ENCODE measurements at places on chromosomes 5 and 9.
A peak's percentile ranks its signal among the peaks of the same experiment; 100 is the strongest.

- peak; percentile 46 for DNase-seq
Measured at GRCh38 chr5:15521381-15522186, 21.6 kb downstream of the FBXL7 start.

DNA sequence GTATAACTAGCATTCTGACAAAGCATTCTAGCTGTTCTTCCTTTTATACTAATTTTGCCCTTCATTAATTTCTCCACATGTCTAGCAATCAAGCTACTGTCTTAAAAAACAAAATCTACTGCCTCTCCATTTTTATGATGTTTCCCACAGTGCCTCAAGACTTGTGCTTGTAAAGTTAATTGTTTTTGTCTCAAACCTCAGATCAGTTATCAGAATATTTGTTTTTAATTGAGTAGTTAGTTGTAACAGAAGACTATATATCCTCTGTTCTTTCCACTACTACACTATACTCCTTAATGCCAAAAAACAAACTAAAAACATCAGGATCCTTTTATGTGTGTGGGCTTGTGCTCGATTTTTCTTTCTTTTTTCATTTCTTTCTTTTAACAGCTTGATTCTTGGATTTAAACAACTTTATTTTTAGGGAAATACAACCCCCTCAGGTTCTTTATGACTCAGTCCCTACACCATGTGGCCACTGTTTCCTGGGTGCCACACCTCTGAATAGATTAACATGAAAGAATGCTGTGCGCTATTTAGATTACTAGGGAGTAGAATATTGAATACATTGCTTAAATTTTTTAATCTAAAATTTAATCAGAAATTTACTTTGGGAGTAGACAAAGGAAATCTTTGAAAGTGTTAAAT lies 1.2 kb downstream of the ASPN start:
- peak; percentile 42 for DNase-seq

- peak; percentile 81 for DNase-seq
Measured at GRCh38 chr9:101566904-101567724, 27.7 kb downstream of the PPP3R2 start.

GRCh38 chr9:112367465-112367864 lies 12.4 kb upstream of the HSDL2 start:
- no peak for DNase-seq

- no peak for DNase-seq
Measured at GRCh38 chr5:81752644-81752963, 1.7 kb upstream of the SSBP2 start.

GRCh38 chr9:110583237-110583636 lies 3.7 kb upstream of the SVEP1 start:
- DNase-seq = peak; percentile 77

- DNase-seq = peak; percentile 87
Measured at GRCh38 chr5:64811050-64811640, 42.4 kb downstream of the CWC27 start.

GRCh38 chr9:131693651-131694597 lies 46.0 kb downstream of the RAPGEF1 start:
- no peak for DNase-seq

- DNase-seq = no peak
Measured at GRCh38 chr9:2745560-2746380, 28.5 kb downstream of the KCNV2 start.

DNA sequence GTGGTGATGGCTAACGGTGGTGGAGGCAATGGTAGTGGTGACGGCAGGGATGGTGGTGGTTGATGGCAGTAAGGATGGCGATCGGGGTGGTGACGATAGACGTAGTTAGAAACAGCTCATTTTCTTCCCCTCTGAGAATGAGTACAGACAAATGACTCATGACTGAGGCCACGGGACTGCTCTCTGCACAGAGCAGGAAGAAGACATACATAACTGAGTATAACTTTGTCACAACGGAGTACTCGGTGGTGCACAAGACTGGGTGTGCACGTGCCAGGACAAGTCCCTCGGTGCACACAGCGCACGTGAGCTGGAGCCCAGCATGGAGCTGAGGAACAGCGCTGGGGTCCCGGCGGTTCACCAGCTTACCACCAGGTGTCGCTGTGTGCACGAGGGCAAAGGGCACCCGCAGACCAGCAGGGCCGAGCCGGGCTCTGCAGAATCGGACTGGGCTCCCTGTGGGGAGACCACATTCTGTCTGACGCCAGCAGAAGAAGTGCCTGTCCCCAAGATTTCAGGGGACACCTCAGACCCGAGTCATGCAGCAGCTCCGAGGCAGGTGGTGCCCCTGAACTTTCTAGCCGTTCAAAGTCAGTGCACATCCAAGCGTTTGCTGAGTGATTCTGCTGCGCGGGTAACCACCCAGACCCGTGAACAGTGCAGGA lies 188.6 kb downstream of the FSTL4 start:
- DNase-seq = peak; percentile 57

DNA sequence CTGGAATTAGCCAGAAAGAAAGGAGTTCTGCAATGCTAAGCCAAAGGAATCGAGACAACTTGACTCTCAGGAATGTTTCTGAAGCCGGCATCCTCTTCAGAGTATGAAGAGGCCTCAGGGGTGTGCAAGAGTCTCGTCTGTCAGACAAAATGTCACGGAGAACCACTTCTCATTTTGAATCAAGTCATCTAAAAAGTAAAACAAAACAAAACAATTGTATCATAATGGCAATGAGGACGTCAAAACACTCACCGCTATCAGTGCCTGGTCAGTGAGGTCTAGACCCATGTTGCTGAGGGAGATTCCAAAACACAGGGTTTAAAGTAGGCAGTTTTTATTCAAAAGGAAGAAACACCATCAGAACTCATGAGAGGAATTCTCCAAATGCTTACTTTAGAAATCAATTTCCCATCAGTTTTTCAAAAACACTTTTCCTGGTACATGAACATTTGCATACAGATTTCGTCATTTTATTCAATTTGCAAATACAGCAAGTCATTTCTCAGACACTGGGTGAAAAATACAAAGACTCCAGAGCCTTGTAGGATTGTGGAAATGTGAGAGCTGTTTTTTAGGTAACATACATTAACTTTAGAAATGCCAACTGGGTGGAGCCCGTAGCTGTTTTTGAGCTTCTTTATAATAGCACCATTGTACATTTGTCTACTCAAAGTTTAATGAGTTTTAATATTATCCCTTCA lies 89.5 kb upstream of the MAP3K1 start:
- peak; percentile 12 for DNase-seq

DNA sequence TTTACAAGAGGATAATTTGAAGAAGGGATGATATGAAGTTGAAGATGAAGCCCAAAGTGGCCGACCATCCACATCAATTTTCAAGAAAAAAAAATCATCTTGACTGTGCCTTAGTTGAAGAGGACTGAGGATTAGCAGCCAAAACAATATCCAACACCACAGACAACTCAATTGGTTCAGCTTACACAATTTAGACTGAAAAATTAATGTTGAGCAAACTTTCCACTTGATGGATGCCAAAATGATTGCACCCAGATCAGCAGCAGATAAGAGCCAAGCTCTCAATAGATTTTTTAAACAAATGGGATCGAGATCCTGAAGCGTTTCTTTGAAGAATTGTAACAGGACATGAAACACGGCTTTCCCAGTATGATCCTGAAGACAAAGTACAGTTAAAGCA lies 163.2 kb downstream of the GADD45G start:
- no peak for DNase-seq

DNA sequence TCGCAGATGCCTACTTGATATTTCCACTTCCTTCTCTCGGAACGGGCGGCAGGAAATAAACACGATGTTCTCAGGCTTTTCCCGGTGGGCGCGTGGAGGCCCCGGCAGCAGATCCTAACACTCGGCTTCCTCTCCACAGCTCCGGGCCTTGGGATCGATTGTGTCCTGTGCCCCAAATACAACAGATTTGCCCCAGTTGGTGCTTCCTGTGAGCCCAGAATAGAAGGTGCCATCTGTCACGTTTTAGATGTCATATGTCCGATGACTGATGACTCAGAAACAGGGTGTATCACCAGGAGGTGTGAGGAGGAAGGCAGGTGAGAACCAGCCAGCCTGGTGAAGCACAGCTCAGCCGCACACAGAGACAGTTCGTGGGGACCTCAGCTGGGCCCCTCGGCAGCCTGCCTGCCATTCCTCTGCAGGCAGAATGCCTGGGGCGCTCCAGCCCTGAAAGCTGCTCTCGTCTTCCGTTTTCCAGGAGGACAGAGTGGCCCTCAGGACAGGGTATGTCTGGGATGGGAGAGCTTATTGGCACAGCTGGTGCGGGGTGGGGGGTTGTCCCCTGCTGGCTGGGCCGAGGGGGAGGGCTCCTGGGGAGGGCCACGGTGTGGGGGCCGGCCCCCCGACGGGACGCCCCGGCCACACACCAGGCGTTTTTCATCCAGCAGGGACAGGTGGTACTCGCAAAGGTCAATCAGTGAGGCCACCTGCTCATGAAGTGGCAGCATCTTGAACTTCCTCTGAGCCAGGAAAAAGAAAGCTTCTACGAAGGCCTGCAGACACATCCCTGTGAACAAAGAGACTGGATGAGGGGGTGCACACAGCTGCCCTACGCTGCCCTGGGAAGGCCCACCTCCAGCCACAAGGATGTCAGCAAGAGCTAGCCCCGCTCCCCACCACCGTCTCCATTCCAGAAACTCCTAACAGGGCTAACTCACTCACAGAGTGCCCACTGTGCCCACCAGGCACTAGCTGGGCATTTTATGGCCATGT lies 171.0 kb downstream of the DAB2IP start:
- DNase-seq = no peak

DNA sequence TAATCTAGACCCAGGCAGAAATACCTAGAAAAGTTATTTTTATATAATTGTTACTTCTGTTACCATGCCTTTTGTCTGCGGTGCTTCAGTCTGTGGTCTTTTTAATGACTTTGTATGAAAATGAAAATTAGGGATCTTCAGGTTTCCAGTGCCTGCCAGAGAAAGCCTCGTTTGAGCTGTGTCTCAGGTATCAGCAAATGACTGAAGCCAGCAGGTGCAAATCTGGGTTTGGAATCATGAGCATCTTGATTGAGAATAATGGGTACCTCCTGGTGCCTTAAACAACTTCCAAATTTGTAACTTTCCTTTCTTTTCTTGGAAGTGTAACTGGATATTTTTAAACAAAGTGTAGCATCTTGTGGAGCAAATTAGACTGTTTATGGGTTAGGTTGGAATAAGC lies 4.3 kb downstream of the ZBTB34 start:
- no peak for DNase-seq

GRCh38 chr5:59218424-59219045 lies 635.7 kb downstream of the RAB3C start:
- DNase-seq = peak; percentile 36

DNA sequence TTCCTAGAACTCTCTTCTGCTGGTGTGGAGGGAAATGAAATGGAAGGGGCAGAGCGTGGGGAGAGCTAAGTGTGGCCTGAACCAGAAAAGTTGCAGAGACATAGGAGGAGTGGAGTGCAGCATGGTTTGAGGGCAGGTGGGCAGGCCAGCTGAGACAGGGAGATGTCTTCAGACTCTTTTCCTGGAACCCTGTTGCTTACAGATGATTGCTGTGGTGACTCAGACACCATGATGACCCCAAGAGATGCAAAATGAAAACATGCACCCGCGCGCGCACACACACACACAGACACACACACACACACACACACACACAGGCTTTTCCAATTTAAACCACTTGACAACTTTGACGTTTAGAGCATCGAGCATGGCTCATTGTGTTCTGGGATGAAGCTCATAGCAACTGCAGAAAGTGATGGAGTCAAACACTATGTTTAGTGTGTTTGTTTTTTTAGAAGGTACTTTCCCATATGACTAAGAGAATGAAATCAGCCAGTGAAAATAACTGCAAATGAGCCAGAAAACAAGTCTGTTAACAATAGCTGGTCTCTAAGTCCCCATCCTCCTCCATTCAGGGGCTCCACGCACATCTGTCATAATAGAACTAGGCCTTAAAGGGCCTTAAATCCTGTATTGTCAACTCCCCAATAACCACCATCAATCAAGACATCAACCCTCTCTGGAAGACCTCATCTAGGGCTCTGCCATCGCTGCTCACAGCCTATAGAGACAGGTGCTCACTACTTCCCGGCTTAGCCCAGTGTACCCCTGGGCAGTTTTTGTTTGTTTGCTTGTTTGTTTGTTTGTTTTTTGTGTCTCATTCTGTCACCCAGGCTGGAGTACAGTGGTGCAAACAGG lies 9.6 kb downstream of the TMOD1 start:
- peak; percentile 62 for DNase-seq

GRCh38 chr9:10045598-10045997 lies 567.2 kb downstream of the PTPRD start:
- peak; percentile 57 for DNase-seq

GRCh38 chr9:133655701-133656100 lies 19.5 kb downstream of the DBH start:
- DNase-seq = no peak

DNA sequence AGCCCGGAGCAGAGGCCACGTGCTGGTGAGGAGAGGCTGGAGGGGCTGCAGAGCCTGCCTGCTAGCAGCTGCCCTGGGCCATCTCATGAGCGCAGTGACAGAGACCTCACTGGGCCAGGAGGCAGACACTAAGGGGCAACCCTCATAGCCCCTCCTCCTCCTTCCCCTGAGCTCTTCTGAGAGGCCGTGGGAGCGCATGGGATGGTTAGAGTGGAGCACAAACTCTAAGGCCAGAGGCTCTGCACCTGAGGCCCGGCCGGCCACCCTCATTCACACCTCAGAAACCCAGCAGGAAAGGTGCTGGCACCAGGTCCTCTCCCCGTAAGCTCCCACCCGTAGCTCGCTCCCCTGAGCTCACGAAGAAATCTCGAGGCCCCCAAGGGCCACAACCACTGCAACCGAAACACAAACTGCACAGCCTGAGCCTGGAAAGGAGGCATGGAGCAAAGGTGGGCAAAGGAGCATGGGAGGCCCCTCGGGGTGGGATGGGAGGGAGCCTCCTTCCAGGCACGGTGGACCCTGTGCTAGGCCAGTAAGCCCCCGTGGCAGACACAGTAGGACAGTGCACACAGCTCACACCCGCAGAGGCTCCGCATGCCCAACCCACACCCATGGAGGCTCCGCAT lies 17.7 kb downstream of the CAMSAP1 start:
- DNase-seq = no peak

DNA sequence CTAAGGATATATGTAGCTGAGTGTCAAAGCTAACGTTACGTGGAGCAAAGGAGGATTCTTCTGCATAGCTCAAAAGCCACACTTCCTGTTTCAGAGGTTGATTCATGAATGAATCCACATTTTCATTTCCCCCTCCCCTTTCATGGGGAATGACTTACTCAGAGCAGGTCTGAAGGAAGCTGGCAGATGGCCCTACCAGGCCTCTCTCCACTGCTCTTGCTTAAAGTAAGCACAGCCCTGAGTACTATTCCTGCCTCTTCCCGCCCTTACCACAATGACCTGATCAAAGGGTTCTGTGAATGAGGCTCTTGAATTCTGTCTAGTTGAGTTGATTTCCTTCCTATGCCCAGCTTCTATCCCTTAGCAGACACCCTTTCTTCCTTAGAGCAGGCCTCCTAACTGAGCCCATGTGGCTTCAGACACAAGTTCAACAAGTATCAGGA lies 6.3 kb downstream of the IGIP start:
- peak; percentile 87 for DNase-seq

GRCh38 chr9:133135146-133135745 lies 14.2 kb upstream of the RALGDS start:
- DNase-seq = peak; percentile 64

- DNase-seq = peak; percentile 97
Measured at GRCh38 chr5:74316064-74316603, 324.4 kb downstream of the ENC1 start.
